Frontal cortex (tissue), 4 donors: ENCODE measurements at places on chromosomes 7 and 10.
A peak's percentile ranks its signal among the peaks of the same experiment; 100 is the strongest.

DNA sequence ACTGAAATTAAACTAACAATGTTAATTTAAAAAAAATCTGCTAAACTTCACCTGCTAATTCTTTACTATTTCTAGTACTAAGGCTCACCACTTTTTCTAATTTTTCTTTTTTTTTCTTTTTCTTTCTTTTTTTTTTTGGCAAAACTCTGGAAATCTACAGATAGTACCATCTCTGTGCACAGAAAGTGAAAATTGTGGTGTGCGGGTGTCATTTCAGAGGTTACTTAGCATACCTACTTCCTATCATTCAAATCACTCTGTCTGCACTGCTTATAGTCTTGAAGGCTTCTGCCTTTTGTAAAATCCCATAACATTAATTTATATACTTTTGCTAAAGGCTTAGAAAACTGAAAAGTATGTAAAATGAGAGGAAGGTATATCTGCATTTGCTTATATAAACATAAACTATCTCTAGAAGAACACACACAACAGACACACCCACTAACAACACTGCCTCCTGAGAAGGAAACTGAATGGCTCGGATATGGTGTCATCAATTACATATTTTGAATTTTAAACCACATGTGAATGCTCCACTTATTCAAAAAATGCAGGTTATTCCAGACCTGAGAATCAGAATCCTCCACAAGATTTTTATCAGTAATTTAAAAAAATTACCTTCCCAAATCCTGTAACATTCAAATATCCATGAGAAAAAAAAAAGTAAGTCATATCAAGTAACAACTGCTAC lies 229.5 kb downstream of the PARD3 start:
- DNase-seq = no peak

DNA sequence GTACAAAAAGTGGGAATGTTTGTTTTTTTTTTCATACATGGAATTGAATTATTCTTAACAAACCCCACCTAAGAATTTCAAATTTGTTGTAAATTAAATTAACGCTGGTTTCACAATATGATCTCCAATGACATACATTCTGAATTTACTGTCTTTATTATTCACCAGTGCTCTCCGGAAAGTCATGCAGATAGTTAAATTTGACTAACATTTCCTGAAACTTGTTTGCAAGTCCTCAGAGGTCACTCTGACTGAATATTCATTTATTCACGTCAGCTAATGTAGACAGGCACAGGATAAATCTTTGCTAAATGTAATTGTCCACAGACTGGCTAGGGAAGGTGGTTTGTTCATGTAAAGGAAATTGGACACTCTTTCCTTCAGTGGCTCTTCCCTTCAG lies 730.4 kb downstream of the PHTF2 start:
- no peak for DNase-seq

DNA sequence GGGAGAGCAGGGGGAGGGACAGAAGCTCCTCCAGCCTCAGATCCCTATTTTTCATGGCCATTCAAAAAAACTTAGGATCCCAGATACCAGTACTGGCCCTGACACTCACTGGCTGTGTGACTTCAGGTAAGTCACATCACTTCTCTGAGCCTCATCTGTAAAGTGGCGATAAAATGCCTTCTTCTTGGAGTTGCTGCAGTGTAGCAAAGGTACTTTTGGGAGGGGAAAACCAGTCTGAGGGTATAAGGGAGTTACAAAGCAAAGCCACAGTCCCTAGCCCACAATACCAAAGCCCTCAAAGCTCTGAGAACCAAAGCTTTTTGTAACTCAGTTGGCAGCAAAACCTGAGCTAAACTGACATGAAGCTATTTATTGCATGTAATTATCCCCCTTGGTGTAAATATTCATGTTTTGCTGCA lies 43.4 kb upstream of the COL13A1 start:
- no peak for DNase-seq

DNA sequence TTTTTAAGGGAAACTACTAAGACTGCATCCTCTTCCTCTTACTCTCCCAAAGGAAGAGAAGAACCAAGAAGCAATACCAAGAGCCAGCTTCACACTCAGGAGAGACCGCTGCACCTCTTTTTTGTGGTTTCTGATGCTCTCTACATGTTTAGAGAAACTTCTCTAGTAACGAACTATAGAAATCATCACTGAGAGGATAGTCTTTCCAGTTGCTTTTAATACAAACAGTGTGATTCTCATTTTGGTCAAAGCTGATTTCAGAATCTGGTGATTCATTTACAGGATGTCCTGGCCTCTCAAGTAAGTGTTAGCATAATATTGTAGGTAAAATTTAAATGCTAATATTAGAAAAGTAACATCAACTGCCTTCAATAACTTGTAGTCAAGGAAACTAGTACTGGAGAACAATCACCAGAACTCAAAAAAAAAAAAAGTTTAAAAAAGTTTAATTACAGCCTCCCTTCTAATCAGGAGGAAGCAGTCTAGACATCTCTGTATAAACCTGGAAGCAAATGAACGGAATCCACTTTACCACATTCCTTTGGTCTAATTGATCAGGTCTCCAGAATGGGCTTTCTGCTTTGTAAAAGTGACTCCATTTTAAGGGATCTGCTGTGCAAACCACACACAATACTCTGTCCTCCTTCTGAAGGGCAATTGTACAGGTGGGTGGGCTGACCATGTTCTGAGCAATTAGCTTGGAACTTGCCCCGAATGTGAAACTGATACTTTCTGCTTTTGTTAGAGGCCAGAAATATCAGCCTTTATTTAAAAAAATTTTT lies 3.0 kb downstream of the LAMB1 start:
- DNase-seq = no peak

DNA sequence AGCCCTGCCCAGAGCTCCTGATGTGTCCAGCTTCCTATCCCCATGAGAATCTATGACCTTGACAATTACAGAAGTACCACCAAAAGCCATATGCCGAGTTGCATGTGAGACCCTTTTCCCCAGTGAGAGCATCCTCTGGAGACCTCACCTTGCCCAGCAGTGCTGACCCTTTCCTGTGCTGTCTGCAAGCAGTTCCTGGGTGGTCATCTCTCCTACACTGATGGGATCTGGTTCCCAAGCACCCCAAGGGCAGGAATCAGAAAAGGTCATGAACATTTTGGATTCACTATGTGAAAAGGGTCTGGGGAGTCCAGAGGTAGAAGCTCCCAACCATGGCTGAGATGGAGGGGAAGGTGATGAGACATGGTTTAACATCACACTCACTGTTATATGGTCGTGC lies 18.2 kb downstream of the SFTPD start:
- DNase-seq = no peak

DNA sequence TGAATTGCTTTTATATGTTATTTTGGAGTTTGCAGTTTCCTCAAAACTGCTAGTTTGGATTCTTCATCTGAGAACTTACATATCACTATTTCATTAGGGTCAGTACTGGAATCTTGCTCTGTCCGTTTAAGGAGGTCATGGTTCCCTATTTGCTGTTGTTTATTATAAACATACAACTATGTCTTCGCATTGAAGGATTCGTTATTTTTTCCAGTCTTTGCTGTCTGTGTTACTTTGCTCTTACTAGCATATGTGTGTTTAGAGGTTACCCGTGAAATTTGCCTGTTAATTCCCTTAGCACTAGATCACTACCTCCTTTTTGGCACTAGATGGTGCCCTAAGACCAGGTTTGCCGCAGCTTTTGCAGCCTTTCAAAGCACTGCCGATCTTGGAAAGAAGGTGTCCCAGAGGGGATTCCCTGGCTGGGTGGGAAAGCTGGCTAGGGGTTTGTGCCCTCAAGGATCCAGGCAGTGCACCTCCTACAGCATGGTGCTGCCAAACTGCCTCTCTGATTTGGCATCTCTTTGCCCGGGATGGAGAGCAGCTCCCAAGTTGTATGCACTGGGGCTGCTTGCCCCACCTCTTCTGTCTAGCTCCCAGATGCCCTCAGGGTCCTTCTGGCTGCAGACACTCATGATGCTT lies 103.1 kb upstream of the APBB1IP start:
- peak; percentile 16 for DNase-seq

DNA sequence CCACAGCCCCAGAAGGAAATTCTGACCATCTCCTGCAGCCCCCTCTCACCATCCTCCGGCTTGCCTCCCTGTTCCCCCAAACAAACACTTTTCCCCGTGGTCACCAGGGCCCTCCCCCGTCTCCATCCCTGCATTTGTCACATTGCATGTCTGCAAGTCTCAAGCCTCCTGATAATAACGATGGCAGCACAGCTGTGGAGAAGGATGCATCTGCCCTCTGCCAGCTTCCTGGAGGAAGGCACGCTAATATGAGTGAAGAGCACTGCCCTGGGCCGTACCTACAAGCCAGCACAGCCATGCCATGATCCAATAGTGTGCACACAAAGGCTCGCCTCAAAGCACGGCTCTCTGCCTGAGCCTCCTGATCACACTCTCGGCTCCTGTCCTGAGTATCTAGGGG lies 98.5 kb downstream of the SLIT1 start:
- DNase-seq = no peak

DNA sequence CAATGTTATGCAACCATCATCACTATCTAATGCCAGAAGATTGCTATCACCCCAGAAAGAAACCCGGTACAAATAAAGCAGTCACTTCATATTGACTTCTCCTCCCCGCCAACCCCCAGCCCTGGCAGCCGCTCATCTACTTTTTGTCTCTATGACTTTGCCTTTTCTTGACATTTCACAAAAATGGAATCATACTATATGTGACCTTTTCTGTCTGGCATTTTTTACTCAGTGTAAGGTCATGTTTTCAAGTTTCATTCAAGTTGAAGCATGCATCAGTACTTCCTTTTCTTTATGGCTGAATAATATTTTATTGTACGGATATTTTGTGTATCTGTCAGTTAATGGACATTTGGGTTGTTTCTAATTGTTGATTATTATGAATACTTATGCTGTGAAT lies 28.1 kb downstream of the FHIP2A start:
- no peak for DNase-seq

DNA sequence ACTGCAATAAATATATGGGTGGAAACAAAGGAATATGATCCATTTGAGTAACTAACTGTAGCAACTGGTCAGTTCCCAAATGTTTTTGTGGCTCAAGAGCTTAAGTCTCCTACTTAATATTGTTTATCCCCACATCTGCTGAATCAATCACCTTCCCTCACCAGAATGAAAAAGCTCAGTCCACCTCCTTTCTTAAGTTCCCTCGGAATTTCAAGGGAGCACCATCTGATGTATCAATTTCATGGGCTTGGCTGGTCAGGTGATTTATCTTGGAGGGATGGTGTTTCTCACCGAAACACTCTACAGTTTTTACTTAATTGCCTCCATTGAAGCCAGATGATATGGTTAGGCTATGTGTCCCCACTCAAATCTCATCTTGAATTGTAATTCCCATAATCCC lies 176.6 kb downstream of the SEMA3E start:
- DNase-seq = no peak

DNA sequence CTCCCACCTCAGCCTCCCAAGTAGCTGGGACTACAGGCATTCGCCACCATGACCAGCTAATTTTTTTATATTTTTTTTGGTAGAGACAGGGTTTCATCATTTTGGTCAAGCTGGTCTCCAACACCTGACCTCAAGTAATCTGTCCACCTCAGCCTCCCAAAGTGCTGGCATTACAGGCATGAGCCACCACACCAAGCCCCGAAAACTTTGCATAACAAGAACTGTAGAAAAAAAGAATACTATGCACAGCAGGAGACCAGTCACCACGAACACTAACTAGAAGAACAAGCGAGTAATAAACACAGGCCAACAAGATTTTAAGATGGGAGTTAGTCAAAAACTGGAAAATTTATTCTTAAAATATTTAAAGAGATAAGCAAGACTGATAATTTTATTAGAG lies 447.0 kb downstream of the ETV1 start:
- no peak for DNase-seq

DNA sequence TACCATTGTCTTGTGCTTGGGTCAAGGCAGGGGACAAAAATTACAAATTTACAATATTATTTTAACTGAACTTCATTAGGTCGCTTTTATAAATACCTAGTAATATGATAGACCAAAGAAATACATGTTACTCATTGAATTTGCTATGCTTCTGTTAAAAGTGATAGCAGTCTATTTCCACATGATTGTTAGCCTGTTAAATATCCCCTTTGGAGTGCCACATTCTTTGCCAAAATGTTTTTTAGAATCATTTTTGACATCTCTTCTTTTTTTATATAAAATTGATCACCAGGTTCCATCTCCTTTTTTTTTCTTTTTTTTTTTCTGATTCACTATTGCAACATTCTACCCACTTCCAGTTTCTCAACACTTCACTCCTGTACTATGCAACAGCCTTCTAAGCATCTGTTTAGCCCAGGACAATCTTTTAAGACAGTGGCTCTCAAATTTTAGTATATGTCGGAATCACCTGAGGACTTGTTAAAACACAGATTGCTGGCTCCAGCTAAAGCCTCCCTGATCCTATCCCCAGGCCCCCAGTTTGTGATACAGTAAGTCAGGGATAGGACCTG lies 16.4 kb upstream of the NDUFA5 start:
- no peak for DNase-seq

- DNase-seq = no peak
Measured at GRCh38 chr10:30505543-30506298, 71.7 kb downstream of the MAP3K8 start.

GRCh38 chr10:69577268-69578232 lies 4.3 kb upstream of the NEUROG3 start:
- DNase-seq = no peak

- no peak for DNase-seq
Measured at GRCh38 chr10:49609006-49609282, 1.2 kb upstream of the SLC18A3 start.

GRCh38 chr7:93941945-93942344 lies 20.4 kb downstream of the GNG11 start:
- no peak for DNase-seq
